ENCODE measurements at places on chromosomes 3 and 15.

DNA sequence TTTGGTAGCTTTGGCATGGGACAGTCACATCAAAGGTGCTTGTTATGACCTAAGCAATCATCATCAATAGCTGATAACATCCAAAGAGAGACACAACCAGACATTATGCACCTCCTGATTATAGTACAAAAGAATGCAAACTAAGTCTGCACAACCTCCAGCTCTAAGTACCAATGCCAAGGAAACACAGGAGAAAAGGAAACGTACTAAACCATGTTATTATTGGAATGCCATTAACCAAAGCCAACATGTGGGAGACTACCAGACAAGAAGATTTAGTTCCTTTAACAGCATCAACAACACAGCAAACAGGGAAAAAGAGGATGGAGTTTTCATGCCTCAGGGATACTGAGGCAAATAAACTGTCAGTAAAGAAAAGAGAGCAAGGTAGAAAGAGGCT lies 61.4 kb downstream of the CD47 start:
- DNase-seq: no peak

- no peak for DNase-seq
Observed at GRCh38 chr15:75790631-75791336, 52.5 kb upstream of the UBE2Q2 start.

GRCh38 chr3:176430244-176431037 lies 766.8 kb downstream of the TBL1XR1 start:
- DNase-seq: no peak

DNA sequence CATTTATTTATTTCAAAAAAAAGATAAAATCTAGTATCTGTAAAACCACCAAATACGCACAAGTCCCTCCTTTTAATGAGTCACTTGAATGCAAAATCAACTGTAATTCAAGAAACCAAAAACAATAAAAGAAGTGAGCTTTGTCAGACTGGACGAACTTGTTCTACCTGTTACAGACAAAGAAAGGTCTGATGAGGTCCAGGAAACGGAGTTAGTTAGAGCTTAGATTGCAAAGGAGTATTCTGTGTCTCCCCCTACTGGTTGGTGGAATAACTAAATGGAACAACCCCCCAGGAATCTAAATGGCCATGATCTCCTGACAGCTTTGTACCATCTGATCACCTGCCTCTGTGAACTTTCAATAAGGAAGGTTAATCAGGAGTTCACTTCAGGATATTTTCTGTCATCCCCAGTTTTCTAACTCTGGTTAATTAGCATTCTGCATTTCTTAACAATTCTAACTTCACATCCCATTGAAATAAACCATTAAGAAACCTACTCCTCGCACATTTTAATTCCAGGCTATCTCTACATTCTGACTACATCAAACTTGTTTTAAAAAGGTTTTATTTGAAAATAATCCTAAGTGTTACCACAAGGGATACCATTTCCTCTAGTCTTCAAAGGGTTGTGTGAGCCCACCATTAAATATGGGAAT lies 333.0 kb upstream of the SATB1 start:
- no peak for DNase-seq

- DNase-seq: no peak
Observed at GRCh38 chr3:128463771-128464170, 2.9 kb downstream of the DNAJB8 start.

DNA sequence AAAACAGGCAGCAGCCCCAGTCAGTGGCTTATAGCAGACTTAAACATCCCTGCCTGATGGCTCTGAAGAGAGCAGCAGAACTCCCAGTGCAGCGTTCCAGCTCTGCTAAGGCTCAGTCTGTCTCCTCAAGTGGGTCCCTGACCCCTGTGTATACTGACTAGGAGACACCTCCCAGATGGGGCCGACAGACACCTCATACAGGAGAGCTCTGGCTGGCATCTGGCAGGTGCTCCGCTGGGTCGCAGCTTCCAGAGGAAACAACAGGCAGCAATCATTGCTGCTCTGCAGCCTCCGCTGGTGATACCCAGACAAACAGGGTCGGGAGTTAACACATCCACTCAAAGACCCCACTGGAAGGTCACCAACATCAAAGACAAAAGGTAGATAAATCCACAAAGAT lies 93.5 kb downstream of the RFX7 start:
- no peak for DNase-seq

DNA sequence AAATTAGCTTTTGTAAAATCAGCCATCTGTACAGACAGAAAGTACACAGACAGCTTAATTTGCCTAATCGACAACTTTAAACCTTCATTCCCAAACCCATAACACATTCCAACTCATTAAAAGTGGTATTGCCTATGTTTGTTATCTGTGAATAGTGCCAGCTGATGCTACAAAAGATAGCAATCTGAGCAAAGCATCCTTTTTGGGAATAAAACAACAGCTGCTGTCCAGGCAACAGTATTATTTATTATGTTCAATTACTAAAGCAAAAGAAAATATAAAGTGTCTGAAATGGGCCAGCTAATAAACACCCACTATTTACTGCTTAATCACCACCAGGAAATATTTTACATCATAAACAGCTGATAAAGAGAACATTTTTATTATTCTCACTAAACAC lies 134.8 kb upstream of the ABI3BP start:
- DNase-seq: no peak

DNA sequence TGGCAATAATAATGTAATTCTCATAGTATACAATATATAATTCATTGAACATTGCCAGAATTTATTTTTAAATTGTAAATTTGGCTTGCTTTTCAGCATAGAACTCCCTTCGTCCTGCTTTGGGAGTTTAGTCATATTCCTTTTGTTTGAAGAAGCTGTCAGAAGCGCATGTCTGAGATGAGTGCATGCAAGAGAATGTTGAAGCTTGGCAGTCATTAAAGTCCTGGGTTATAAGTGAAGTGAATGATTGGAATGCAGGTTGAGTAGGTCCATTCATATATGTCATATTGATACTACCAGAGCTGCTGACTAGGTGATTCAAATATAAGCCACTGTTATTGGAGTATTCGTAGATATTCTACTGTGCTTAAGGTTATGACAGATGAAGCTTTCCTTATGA lies 243.6 kb upstream of the MDFIC2 start:
- no peak for DNase-seq

- DNase-seq: no peak
Observed at GRCh38 chr15:91698241-91698640, 155.3 kb upstream of the SLCO3A1 start.

- DNase-seq: no peak
Observed at GRCh38 chr15:43249699-43250203, 17.0 kb downstream of the TGM5 start.

GRCh38 chr15:48792408-48792807 lies 18.5 kb downstream of the CEP152 start:
- DNase-seq: no peak
